ENCODE measurements at places on chromosomes 5 and 9. TPM values are rescaled to one million over a fixed set of nuclear protein-coding genes. Genes with fewer than 3 reads are reported as not detected.

DNA sequence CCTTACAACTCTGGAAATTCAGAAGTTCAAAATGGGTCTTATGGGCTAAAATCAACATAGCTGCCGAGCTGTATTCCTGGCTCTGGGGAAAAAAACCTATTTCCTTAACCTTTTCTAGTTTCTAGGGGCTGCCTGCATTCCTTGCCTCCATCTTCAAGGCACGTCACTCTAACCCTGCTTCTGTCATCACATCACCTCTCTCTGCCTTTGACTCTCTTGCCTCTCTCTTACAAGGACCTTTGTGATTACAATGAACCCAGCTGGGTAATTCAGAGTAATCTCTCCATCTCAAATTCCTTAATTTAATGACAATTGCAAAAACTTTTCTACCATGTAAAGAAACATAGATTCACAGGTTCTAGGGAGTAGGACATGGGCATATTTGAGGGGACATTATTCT lies 103.1 kb upstream of the SMC2 start:
- DNase-seq, result no peak

DNA sequence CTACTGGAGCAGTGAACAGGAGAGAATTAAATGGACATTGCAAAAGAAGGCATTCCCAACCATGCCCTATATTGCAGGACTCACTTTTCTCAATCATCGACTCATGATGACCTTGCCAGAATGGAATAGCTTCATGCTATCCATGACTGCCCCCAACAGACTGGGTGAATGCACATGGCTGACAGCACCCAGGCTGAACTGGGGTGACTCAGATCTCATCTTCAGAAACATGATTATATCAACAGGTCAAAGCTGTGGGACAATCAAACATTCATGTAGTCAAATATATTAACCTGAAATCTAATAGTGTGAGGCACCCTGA lies 34.7 kb upstream of the MIER3 start:
- DNase-seq, result no peak

- DNase-seq, result no peak
These were observed at the start of gene AMBP for GRCh38 chr9:114078021-114078780. AMBP (minus strand) TSS chr9:114078300; CDS start chr9:114078209, 91 bp downstream.

DNA sequence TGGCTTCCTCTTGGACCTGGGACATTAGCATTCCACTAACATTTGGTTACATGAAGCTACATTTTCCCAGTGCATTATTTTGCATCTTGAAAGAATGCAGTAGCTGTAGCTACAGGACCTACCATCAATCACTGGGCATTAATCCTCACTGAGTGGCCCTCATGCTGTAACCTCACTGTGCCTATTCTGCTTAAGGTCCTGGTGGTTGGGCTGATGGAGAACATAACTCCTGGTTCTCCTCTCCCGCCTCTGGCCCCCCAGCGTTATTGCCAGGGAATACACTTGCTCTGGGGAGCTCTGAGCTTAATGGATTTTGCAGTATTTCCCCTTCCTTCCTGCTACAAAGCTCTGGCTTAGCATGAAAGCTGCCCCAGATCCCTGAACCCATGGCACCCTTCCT lies 111.5 kb upstream of the EQTN start:
- no peak for DNase-seq

- no peak for DNase-seq
These were observed 141.1 kb upstream of the TARS1 start for GRCh38 chr5:33299621-33300208.

DNA sequence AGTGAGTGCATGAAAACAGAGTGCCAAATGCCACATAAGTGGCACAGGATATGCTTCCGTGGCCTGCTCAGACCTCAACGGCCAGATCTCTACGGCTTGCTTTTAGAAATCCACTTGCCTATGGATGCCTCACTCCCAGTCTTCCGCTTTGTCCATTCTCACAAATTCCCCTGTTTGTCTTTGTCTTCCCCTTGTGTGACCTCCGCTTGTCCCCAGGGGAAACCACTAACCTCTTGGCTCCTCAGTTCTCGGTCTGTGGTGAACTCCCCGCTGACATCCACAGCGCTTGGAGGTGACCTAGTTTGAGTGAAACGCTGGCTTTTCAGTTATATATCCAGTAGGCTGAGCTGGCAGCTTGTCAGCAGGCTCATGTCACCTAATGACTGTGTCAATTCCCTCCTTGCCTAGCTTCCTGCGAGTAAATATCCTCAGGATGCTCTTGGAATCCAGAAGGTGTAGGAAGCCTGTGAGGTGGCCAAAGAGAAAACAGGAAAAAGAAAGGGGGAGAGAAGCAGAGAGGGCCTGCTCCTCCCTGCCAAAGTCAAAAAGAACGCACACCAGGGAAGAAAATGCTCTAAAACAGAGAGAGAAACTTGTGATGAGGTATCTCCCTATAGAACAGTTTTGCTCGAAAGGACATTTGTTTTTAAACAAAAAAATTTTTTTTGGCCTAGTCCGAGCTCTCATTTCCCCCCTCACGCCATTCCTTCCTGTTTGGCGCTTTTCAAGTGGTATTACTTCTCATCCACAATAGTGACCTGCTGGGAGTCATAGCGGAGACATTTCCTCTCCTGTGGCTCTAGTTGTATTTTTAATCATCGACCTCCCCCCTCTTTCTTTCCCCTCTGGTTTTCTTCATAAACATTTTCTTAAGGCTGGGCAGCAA lies 101.6 kb upstream of the SPRY4 start:
- DNase-seq, result no peak

GRCh38 chr5:36145311-36145710 lies 6.4 kb downstream of the LMBRD2 start:
- no peak for DNase-seq

CEP78 gene
- 37.3 TPM for polyA plus RNA-seq

PMPCA gene
- polyA plus RNA-seq, result 60.2 TPM

ZDHHC11B gene
- polyA plus RNA-seq, result 9.2 TPM

All from renal pelvis (tissue), 12 donors.